Liver (tissue), 10 donors: ENCODE measurements at places on chromosomes 13 and 19. TPM values are rescaled to one million over a fixed set of nuclear protein-coding genes. Genes with fewer than 3 reads are reported as not detected.

GRCh38 chr19:55435020-55435419 lies 8.1 kb downstream of the SHISA7 start:
- no peak for DNase-seq

NALCN gene
- 0.15 TPM for polyA plus RNA-seq

DNA sequence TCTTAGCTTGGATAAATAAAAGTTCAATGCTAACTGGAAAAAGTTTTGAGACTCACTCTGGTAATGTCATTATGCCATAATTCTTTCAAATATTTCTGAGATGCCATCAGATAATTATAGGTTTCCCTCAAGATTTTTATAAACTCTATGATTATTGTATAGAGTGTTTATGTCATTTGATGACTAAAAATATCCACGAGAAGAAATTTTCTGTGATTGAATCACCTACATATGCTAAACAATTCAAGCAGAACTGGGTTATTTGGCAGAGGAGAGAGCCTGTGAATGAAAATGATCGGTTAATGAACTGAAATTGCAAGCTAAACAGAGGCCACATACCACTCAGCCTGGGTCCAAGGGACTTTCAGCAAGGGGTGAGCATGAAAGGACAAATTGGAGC lies 92.6 kb upstream of the TSC22D1 start:
- no peak for DNase-seq

DNA sequence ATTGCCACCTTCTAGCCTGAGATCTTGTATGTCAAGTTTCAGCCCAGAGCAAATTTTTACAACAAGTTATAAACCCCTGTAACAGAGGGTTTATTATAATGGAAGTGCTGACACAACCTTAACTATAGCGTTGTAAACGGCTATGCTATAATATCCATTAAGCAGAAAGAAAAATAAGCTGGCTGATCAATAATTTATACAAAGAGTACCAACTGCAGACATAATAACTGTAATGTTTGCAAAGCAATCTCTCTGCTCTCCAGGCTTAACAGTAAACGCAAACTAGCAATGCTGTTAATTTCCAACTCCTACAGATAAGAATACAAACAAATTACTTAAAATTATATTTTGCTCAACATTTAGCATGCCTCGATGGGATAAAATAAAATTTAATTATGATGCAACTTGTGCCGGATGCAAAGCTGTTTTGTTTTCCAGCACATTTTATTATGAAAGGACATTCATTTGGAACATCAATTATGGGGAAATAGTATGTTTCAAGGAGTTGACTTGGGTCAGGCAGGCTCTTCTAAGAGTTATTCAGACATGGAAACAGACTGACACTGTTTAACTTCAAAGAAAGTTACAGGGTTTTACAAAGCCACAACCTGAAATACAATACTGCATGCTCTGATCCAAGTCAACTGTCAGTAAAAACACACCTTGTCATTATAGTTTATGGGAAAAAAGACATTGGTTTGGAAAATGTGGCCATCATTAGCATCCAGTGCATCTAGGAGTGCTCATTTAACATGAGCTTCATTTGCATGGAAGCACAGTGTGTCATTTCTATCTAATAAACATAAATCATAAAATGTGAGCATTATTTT lies 6.6 kb upstream of the DACH1 start:
- DNase-seq: no peak

ATP7B gene
- 10.1 TPM for polyA plus RNA-seq

ZNF444 gene
- polyA plus RNA-seq: 6.1 TPM

CYP4F3 gene
- polyA plus RNA-seq: 137 TPM

INSL3 gene
- not detected for polyA plus RNA-seq

WTIP gene
- polyA plus RNA-seq: 0.08 TPM

- DNase-seq: peak; percentile 59
Measured at GRCh38 chr13:113219256-113219940, 10.0 kb downstream of the CUL4A start.

DNA sequence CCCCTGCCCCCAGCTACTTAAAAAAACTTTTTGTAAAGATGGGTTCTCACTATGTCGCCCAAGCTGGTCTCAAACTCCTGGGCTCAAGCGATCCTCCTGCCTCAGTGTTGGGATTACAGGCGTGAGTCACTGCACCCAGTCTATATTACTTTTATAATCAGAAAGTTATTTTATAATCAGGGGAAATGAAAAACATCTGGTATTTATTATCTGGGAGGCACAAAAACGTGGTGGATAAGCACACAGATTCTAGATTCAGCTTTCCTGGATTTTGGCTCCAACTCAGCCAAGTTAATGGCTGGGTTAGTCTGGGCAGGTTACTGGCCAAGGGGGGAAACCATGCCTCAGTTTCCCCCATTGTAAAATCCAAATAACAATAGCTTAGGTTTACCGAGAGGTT lies 24.7 kb downstream of the KEAP1 start:
- no peak for DNase-seq

DNA sequence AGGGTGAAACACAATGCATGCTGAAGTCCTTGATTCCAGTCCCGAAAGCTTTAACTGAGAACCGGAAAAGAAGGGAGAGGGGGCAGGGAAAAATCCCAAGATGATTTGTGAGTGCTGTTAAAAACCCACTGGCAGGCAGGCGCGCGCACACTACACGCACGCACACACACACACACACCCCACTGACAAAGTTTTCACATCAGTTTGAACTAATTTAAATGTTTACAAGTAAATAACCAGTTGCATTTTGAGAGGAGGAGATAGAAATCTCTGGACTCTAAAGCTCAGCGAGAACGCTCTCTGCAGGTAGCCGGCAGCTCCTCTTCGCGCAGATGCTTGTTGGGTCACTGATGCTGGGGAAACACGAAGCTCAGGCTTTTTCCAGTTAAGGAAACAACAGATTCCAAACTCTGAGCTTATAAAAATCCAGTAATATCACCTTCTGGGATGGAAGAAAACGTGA lies 818 bp upstream of the SLITRK1 start:
- DNase-seq: no peak

ZNF85 gene
- polyA plus RNA-seq: 0.31 TPM

DNA sequence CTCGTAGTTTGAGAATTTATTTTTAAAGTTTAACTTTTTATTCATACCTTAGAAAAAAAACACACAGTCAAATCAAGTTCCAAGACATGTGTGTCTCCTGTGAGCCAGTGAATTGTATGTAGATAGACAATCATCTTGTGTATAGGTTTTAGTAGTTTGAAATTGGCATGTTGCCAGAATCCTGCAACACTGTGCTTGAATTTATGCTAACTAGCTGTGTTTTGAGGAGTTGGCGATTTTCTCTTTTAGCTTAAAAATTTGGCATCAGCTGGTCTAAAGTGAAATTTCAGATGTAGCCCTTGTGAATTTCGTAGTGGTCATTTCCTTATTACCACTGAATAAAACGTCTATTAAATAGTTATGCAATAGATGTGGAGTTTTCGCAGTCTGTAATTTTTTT lies 213.2 kb downstream of the ATP8A2 start:
- DNase-seq: no peak

DNA sequence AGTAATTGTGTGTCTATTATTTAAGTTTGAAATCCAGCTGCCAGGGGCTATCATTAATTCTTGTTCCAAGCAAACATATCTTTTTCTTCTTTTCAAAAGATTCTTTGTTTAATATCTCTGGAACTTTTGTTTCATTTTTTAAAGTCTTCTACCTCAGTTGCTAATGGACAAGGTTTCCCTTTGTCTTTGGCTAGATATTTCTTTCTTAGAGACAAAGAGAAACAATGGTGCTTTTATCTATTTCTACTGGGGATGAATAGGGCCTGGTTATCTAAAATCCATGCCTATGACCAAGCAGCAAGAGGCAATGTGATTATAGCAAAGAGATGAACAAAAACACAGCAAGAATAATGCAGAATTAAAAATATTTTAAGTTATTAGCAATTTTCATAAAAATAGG lies 661.3 kb upstream of the KLF12 start:
- DNase-seq: no peak

GRCh38 chr19:54502518-54503048 lies at the start of gene LAIR2:
TSS of gene LAIR2 (plus strand) at chr19:54502831. CDS start at chr19:54502919, 88 bp downstream.
- DNase-seq: no peak

DNA sequence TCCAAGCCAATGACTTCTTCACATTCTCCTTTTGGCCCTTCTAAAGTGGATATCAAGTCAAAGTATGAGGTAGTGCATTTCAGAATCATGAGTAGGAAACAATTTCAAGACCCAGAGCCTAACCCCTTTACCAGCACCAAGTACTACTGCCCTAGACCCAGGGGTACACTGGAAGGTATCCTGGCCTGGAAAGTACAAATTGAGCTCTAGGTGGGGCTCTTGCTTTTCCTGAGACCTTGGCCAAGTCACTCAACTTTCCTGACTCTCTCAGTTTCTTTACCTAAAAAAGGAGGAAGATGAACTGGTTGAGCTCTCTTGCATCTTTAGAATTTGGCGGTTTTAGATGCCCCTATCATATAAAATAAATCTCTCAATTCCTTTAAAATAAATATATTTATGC lies 204.7 kb downstream of the FGF14 start:
- DNase-seq: no peak

GRCh38 chr19:3633559-3633988 lies 7.0 kb upstream of the CACTIN start:
- DNase-seq: no peak

DNA sequence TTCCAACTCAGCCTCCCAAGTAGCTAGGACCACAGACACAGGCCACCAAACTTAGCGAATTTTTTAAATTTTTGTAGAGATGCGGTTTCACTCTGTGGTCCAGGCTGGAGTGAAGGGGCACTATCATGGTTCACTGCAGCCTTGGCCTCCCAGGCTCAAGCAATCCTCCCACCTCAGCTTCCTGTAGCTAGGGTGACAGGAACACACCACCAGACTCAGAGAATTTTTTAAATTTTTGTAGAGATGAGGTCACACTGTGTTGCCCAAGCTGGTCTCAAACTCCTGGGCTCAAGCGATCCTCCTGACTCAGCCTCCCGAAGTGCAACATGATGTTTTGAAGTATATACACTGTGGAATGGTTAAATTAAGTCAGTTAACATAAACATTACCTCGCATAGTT lies 263.6 kb downstream of the OXGR1 start:
- no peak for DNase-seq

COQ8B gene
- 6.4 TPM for polyA plus RNA-seq

KLK6 gene
- polyA plus RNA-seq: not detected

GRCh38 chr13:29749401-29750182 lies 100.8 kb downstream of the UBL3 start:
- no peak for DNase-seq

FPR2 gene
- polyA plus RNA-seq: 0.89 TPM

SIGLEC14 gene
- 3.2 TPM for polyA plus RNA-seq

- DNase-seq: no peak
Measured at GRCh38 chr19:27975419-27976005, 1237.4 kb downstream of the UQCRFS1 start.

DNA sequence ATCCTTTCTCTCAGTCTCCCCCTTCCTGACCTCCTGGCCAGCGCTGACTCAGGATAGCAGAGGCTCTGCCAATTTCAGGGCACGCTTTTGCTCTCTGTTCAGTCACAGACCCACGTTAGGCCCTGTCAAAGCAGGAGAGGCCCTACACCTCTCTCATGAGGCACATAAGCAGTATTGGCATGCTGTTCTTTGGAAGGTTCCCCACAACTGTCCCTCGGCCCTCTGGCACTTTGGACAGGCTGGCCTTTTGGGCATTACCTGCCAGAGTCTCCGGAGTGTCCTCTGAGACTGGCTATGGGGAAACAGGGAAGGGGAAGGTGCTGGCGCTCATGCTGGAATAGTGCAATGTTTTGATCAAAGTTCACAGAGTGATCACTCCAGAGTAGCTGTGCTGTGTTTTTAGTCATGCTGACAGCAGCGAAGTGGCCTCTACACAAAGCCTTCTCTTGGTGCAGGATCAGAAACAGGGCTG lies 23.7 kb upstream of the UBE2L5 start:
- no peak for DNase-seq

APC2 gene
- 0.06 TPM for polyA plus RNA-seq

F10 gene
- polyA plus RNA-seq: 199 TPM

DNA sequence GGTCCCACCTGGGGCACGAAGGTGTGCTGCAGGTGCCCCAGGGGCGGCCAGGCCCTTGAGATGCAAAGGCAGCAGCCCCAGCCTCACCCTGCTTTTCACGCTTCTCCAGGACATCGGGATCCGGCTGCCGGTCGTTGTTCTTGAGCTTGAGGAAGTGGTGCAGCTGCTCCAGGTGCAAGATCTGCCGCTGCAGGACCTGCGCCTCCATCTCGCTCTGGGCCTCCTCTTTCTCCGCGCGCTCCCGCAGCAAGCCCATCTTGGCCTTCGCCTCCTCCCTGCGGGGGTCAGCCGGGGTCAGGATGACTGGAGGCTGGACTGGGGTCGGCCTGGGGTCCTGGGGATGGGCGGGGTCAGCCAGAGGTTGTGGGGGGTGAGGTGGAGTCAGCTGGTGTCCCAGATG lies 21.5 kb upstream of the EMP3 start:
- no peak for DNase-seq

GPR108 gene
- 32.0 TPM for polyA plus RNA-seq

ZNF541 gene
- 0.09 TPM for polyA plus RNA-seq

DNA sequence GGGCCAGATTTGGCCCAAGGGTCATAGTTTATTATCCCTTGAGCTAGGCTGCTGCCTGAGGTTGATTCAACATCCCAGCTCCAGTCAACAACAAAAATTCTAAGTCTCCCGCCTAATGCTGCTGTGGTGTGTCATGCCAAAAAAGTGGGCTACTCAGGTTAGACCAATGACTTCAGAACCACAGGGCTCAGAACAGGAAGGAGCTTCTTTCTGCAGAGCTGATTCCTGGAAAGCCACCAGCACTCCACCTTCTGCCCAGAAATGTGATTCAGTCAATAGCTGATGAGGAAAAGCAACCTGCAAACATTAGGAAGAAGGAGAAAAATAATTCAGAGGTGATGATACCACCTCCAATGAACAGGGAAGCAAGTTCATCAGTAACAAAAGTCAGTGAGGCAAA lies 56.1 kb upstream of the SERPINE3 start:
- DNase-seq: no peak

GRCh38 chr19:5145521-5146511 lies 176.9 kb downstream of the KDM4B start:
- DNase-seq: no peak

GGN gene
- not detected for polyA plus RNA-seq

- DNase-seq: no peak
Measured at GRCh38 chr19:3450796-3451411, 29.4 kb downstream of the SMIM24 start.

DNA sequence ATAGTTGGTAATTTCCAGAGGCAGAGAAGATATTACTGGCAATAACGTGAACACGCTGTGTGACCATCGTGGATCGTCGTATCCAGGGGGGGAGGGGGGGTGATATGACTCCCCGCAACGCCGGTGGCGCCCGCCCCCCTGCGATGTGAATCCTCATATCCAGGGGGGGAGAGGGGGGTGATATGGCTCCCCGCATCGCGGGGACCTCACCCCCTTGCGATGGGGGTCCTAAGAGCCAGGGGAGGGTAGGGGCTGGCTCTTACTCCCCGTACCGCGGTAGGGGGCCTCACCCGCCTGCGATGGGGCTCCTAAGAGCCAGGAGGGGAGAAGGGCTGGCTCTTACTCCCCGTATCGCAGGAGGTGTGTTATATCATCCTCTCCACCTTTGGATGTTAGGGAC lies 31.3 kb upstream of the RGCC start:
- DNase-seq: no peak

TMEM59L gene
- 0.08 TPM for polyA plus RNA-seq

- no peak for DNase-seq
Measured at GRCh38 chr19:18860302-18860700, 28.5 kb downstream of the UPF1 start.

DAND5 gene
- polyA plus RNA-seq: not detected
